H9 (cell line): ENCODE measurements at places on chromosomes 2 and 18. TPM values are rescaled to one million over a fixed set of nuclear protein-coding genes. Genes with fewer than 3 reads are reported as not detected.

EMILIN2 gene
- 20.0 and 21.3 TPM in 2 replicates for total RNA-seq

RNF138 gene
- 73.5 and 80.9 TPM in 2 replicates for total RNA-seq

GALNT13 gene
- 6.6 and 6.7 TPM in 2 replicates for total RNA-seq

ACOXL gene
- total RNA-seq, result 33.3 and 37.6 TPM in 2 replicates

SP140 gene
- 0.31 and 0.70 TPM in 2 replicates for total RNA-seq

PSTPIP2 gene
- 3.3 and 3.6 TPM in 2 replicates for total RNA-seq

LIMS4 gene
- total RNA-seq, result 0.55 and 0.70 TPM in 2 replicates

KRCC1 gene
- total RNA-seq, result 7.1 and 8.2 TPM in 2 replicates

HOXD8 gene
- not detected in 2 replicates for total RNA-seq

WNT6 gene
- total RNA-seq, result not detected in 2 replicates

GATA6 gene
- 0.04 TPM in 1 of 2 replicates, not detected in the other for total RNA-seq

CCDC85A gene
- total RNA-seq, result 0.17 TPM in 1 of 2 replicates, not detected in the other

REG1B gene
- not detected in 2 replicates for total RNA-seq

NPHP1 gene
- 2.1 and 2.8 TPM in 2 replicates for total RNA-seq

RUFY4 gene
- 0.44 and 0.66 TPM in 2 replicates for total RNA-seq

ALK gene
- total RNA-seq, result not detected in 2 replicates

DUSP11 gene
- total RNA-seq, result 21.4 and 22.8 TPM in 2 replicates

NEU2 gene
- total RNA-seq, result not detected in 2 replicates
